Stimulated activated CD8-positive, alpha-beta memory T cell treated with anti-CD3 and anti-CD28 coated beads, Interleukin-12 subunit alpha, Interleukin-12 subunit beta, amount 100 ng/mL, for 1 hour (primary cell): ENCODE measurements at places on chromosomes 1 and 21.

- DNase-seq = no peak
These were observed 152.6 kb downstream of the SDCCAG8 start for GRCh38 chr1:243408479-243408878.

DNA sequence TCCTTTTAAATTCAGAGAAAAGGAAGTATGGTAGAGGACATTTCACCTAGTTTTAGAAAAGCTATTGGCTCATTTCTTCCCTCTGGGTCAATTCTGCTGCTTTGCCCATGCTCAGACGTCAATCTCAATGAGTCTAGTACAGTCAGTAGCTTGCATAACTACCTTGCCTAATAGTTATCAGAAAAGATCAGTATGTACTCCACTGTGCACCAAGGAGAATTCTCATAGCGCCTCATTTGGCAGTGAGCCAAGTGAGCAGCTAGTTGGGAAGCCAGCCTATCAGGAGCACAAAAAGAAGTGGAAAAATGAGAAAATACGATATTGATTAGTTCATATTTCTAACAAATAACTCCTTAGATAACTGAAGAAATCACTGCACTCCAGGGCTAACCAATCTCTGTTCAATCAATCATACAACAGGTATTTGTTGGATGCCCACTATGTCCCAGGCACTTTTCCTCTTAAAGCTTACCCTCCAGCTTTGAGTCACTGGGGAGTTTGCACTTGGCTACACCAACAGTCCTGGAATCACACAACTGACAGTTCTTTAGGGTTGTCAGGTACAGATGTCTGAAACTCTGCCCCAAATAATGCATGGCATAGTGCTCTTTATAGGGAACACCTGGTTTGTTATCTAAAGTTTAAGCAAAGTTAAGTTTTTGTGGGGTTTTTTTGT lies 50.2 kb downstream of the PRDX6 start:
- no peak for DNase-seq

GRCh38 chr1:99784809-99785255 lies 18.4 kb upstream of the FRRS1 start:
- no peak for DNase-seq

- DNase-seq = no peak
These were observed 385.5 kb downstream of the SIPA1L2 start for GRCh38 chr1:232244426-232244825.

GRCh38 chr1:162538815-162539431 lies 22.6 kb upstream of the UAP1 start:
- no peak for DNase-seq

GRCh38 chr1:204417074-204417997 lies 5.7 kb upstream of the PPP1R15B start:
- DNase-seq = peak; percentile 33

DNA sequence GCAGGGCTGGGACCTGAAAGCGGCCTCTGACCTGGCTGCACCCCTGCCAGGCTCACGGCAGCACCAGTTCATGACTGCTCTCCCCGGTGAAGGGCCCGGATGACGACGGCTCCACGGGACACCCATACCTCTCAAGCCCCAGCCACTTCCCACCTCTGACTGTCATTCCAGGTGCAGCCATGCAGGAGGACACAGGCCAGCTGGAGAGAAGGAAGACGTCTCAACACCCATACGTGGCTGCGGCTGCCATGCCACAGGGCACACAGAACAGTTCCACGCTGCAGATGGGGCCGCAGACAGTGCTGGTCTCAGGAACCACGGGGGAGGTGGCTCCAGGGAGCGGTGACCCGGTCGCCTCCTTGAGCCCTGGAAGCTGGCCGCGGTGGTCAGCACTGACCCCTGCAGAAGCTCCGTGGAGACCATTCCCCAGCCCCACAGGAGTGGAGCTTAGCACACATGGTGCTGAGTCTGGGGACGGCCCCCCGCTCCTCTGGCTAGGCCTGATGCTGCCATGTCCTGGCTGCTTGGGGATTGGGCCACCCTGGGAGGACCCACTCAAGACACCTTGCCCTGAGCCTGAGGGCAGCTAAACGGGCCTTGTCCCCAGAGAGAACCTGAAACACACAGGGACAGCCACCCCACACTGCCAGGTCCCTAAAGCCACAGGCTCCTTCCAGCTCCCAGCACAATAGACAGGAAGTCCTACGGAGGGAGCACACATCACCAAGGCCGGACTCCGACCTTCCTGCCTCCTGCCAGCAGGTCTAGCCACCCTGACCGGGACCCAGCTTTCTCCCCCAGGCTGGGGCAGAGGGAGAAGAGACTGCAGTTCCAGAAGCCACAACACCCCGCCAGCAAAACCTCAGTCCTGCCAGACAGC lies 8.6 kb downstream of the WNT9A start:
- no peak for DNase-seq

- DNase-seq = no peak
These were observed 35.7 kb upstream of the EPS8L3 start for GRCh38 chr1:109799445-109799844.

DNA sequence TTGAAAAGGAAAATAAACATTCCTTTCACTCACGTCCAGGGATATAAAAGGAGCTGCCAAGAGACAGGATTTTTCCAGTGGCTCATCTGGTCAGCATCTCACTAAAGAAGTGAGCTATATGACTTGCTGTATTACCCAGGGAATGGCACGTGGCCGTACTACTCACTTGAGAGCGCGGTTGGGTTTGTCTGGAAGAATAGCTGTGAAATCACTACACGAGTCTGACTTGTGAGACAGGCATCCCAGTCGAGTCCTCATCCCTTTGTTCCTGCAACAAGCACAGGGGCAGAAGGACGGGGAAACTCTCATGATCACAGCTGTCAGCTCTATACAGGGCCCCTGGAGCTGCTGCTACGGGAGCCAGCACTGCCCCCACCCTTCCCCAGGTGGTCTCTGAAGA lies 17.7 kb downstream of the RGS8 start:
- DNase-seq = no peak

DNA sequence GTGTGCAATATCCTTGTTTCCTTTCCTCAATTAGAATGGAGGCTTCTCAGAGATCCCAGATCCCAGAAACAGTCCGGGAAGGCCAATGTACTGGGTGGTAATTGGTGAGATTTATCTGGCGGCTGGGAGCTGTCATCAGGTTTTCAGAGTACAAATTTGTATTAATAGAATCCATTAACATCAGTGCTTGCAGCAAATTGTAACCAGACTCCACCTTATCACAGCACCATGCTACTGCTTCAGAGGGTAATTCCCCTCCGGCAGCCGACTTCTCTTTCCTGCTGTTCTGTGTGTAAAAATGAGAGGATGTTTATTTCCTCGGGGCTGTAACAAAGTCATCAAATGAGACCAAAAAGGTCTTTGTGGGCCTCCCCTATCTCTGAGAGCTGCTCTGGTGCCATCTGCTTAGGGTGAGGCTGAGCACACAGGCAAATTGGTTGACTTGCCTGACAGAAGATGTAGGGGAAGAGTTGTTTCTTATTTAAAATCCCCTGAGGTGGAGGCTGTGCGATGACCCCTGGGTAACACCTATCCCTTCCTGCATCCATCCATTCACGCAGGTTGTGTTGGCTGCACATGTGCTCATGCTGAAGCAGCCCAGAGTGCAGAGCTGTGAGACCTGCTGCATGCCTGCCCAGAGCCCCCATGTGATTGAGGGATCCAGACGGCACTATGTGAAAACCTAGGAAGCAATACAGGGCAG lies 19.2 kb downstream of the NFASC start:
- DNase-seq = no peak

DNA sequence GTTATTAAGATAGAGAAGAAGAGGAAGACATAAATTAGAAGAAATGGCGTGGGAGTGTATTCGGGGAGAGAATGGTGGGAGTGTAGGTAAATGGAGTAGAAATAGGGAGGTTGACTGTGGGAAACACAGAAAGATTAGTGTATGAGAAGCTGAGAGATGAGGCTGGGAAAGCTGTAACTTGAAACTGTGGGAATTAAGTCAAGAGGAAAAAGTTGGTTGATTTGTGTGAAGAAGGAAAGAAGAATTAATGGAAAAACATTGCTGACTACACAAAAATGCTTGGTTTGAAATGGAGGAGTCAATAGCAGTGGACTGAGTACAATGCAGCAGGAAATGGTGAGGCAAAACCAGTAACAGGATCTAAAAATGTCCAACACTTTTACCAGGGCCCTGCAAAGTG lies 448.3 kb downstream of the PTPRC start:
- DNase-seq = no peak

DNA sequence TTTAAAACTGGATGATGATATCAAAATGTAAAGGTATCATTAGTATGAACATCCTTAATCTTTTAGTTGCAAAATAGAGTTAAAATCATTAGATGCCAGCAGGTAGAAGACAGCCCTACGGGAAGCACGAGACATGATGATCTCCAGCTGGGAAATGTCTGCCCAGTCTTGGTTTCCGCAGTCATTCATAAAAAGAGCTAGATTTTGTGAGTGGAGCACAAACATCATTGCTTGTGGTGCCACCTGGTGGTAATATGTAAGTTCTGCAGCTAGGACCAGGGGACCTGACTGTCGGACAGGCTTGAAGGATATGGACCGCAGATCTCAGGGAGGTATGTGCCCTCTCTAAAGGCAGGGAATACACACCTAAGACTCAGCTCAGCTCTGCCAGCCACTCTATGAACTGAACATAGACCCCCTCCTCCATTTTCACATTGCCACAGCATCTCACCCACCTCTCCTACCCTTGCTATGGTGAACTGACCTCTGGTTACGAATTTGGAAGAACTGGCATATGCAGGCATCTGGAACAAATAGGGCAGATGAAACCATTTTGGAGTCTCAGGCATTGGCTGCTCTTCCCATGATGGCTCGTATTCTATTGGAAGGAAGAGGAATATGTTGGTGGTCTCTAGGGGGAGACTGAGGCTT lies 9.2 kb downstream of the FCMR start:
- peak; percentile 43 for DNase-seq

DNA sequence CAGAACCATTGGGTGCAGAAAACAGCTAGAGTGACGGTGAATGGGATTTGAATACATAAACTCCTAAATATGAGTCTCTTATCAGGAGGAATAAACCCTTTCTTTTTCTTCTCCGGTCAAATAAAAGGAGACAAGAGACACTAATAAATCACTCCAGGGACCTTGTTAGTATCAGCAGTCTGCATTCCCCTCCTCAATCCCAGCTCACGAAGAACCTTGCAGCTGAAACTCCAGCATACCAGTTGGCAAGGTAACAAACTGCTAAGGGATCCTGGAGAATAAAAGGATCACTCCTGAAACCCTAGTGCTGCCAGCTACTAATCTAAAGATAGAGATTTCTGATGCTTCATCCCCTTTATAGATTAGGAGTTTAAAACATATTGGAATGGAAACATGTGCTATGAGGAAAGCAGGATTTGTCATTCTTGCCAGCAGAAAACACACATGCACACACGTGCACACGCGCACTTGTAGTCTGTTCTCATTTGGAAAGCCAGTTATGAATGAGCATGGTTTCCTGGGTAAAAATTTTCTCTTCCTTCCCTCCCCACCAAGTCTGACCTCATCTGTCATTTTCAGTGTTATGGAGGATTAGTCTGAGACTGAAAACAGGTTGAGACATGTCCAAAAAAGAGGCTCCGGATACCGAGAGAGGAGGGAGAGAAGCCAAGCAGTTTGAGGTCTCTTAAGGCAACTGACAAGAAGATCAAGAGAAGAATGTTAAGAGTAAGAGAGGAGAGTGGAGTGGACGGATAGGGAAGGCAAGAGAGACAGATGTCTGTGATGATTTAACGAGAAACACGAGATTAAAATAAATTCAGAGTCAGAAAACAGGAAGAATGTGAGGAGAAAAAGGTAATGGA lies 10.9 kb downstream of the IER5 start:
- DNase-seq = no peak

- DNase-seq = peak; percentile 9
These were observed 1.1 kb downstream of the LAMB3 start for GRCh38 chr1:209651138-209651587.

GRCh38 chr1:155962599-155963211 lies 15.6 kb downstream of the ARHGEF2 start:
- no peak for DNase-seq

DNA sequence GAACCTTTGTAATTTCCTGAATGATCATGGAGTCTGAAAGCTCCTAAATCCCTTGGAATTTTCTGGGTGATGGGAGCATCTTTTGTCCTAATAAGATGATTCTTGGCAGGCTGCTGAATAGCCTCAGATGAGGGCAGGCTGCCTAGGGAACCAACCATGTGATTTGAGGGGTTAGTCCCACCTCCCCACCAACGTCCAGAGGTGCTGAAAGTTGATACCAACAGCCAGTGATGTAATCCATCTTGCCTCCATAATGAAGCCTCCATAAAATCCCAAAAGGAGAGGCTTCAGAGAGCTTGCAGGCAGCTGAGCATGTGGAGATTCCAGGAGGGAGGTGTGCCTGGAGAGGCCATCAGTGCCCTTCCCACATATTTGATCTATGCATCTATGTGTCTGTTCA lies 43.7 kb downstream of the GTF2B start:
- DNase-seq = no peak

DNA sequence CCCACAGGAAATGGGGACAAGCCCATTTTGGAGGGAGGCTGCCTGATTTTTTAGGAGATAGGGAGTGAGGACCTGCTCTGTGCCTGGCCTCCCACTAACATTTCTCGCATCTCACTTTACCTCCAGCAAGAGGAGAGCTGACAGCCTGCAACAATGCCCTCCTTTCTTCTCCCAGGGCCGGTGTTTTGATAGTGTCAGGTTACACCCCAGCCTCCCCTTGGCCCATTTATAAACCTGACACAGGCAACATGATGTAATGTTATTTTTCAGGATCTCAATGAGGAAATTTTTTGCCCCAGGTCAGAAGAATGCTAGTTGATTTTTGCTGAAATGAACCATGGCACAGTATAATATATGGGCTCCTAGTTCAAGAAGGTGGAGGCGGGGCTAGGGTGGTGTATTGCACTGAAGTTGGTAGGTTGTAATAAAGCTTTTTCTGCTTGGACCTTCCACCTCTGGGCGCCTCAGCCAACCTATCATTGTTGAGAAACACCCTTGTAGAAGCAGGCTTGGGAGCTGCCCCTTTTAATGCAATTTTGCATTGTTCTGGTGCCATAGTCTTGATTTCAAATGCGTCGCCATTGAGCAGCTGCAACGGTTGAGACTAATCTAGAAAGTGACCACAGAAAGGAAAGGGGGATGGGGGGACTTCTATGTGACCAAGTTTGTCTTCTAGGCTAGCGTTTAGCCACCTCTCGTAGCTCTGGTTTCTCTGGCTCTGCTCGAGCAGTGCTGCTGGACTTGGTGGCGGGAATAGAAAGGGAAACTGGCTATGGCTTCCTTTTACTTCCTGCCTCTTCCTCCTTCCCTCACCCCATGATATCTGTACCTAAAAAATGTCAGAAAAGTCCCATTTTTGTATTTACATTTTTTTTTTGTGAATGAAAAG lies 53.0 kb downstream of the PBX1 start:
- no peak for DNase-seq
